Brain (organoid and tissue), 16 donors: ENCODE measurements at places on chromosomes 12 and 14.

GRCh38 chr14:74875941-74876913, at the start of gene PROX2:
PROX2 (minus strand) TSS chr14:74876145; CDS start chr14:74863834, 12,311 bp downstream.
- DNase-seq, result no peak

GRCh38 chr14:62364800-62365280, 602.6 kb downstream of the SNAPC1 start:
- DNase-seq, result no peak

DNA sequence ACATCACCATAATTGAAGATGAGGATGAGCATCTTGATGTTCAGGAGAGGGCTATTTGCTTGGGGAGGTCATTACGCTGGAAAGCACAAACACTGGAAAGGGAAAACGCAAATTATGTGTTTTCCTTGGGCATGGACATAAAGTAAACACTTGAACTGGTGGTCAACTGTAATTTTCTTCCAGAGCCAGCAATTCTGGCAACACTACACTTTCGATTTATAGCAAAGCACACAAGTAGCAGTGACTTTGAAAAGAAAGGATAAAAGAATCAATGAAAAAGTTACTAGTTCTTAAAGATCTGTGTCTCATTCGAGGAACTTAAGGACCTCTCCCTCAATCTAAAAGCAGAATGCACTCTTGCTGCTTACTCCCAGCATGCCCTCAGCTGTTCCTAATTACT, 2.2 kb downstream of the CLEC14A start:
- no peak for DNase-seq

DNA sequence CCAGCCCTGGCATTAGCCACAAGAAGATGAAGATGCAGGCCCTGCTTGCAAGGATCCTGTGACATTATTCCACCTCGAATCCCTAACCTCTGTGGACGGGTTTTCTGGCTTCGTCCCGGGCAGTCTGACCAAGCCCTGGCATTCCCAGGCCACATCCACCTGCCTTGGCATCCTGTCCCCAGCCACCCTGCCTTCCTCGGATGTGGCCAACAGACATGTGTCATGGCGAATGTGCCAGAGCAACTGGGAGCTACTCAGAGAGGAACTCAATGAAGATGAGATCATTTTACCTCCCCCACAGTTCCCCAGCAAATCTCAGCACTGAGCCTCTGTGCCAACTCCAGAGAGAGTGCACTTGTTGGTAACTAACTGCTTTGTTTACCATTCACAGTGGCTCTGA, 33.5 kb upstream of the KCNA5 start:
- no peak for DNase-seq

DNA sequence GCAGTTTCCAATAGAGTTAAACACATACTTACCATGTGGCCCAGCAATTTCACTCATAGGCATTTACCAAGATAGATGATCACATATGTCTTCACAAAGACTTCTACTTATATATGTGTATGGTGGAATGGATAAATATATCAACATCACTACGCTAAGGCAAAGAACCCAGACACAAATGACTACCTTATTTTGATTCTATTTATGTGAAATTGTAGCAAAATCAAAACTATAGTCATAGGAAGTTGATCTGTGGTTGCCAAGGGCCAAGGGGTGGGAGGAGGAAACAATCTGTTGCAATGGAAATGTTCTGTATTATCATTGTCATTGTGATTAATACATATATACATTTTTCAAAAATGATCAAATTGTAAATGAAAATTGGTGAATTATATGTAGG, 47.7 kb upstream of the ANP32D start:
- DNase-seq, result no peak

DNA sequence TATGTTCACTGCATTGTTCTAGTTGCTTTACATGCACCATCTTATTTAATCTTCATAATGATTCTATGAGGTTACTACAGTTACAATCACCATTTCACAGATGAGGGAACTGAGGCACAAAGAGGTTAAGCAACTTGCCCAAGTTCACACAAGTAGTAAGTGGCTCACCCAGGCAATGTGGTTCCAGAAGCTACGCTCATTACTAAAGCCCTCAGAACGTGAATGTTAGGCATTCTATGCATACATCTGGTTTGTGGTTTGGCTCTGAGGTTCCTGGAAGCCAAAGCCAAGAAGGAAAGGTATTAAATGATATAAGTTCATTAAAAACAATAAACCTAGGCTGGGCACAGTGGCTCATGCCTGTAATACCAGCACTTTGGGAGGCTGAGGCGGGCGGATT, 14.4 kb upstream of the VRTN start:
- no peak for DNase-seq
